ENCODE measurements at places on chromosomes 5 and 9.

DNA sequence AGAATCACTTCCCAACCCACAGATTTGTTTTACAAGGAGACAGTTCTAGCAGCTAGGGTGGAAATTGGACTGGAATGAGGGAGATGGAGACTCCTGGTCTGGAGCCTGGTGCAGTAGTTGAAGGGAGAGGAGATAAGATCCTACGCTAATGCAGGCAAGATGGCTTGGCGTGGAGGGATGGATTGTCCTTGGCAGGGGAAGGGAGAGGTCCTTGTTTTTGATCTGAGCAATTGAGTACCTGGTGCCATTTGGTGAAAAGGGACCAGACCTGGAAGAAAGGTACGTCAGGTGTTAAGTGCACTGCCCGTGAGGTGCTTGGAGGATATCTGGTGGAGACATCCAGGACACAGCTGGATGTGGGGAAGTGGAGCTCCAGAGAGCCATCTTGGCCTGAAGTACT lies 35.7 kb downstream of the ANGPTL2 start:
- DNase-seq: no peak

GRCh38 chr5:76715736-76716455 lies at the start of gene F2R:
Gene F2R, plus strand, starts transcription at chr5:76716126. Its CDS starts 182 bp downstream, at chr5:76716308.
- DNase-seq: no peak

GRCh38 chr9:108150736-108151586 lies 661.4 kb upstream of the KLF4 start:
- no peak for DNase-seq

DNA sequence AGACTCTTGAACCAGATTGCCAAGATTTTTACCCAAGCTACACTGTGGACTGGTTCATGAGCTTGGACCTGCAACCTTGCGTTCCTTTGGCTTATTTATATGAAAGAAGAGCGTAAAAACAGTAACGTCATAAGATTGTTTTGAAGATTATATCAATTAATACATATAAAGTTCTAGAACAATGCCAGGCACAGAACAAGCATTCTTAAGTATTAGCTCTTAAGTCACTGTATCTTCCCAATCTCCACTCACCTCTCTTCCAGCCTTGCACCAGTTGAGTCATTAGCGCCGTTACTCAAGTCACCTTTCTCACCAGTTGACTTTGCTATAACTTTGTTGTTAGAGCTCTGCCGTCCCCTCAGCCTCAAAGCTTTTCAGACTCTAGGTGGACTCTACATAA lies 415.7 kb downstream of the PLK2 start:
- no peak for DNase-seq

DNA sequence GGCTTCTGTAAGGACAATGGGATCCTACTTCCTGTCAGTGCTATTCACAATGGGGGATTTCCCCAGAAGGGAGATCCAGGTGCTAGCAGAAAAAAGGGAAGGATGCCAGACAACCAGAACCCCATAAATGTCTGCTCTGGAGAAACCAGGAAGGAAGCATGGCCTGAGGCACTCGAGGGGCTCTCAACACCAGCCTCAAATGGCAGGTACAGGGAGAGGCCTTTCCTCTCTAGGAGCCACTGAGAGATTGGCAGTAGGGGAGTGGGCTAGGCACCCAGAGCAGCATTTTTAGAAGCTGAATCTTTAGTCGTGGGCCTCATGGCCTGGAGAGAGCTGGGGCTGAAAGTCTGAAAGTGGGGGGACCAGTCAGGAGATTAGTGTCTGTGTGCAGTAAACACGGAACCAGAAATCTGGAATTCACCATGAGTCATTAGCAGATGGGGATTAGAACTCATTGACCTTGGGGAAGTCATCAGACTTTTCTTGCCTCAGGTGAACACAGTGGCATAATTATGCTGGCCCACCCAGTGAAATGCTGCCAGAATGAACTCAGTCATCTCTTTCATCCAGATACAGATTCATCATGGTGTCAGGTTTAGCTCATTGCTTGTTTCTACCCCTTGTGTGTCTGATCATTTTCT lies 28.3 kb downstream of the ARHGEF28 start:
- DNase-seq: no peak

GRCh38 chr9:119905724-119906123 lies 536.5 kb upstream of the BRINP1 start:
- DNase-seq: no peak

DNA sequence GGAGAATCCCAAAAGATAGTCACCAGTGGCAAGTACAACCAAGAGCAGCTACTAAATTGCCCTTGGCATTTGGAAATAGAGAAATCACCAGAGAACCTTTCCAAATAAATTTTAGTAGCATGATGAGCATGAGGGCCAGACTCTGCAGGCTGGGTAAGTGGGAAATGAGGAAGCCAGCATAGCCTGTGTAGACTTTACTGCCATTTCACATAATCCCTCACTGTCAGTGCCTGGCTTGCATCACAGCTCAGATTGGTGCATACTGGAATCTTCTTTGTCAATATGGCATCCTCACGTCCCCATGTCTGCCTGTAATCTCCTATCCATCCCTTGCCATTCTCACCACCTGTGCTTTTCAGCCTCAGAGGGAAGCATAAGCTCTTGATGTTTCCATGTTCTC lies 14.5 kb downstream of the GRAMD2B start:
- DNase-seq: no peak

DNA sequence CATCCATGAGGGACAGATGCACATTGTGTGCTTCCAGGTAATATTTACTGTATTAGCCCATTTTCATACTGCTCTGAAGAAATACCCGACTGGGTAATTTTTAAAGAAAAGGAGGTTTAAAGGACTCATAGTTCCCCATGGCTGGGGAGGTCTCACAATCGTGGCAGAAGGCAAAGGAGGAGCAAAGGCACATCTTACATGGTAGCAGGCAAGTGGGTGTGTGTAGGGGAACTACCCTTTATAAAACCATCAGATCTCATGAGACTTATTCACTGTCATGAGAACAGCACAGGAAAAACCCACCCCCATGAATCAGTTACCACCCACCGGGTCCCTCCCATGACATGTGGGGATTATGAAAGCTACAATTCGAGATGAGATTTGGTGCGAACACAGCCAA lies 148.8 kb upstream of the FBXL17 start:
- no peak for DNase-seq

GRCh38 chr5:168750926-168751325 lies 171.8 kb upstream of the PANK3 start:
- DNase-seq: no peak

DNA sequence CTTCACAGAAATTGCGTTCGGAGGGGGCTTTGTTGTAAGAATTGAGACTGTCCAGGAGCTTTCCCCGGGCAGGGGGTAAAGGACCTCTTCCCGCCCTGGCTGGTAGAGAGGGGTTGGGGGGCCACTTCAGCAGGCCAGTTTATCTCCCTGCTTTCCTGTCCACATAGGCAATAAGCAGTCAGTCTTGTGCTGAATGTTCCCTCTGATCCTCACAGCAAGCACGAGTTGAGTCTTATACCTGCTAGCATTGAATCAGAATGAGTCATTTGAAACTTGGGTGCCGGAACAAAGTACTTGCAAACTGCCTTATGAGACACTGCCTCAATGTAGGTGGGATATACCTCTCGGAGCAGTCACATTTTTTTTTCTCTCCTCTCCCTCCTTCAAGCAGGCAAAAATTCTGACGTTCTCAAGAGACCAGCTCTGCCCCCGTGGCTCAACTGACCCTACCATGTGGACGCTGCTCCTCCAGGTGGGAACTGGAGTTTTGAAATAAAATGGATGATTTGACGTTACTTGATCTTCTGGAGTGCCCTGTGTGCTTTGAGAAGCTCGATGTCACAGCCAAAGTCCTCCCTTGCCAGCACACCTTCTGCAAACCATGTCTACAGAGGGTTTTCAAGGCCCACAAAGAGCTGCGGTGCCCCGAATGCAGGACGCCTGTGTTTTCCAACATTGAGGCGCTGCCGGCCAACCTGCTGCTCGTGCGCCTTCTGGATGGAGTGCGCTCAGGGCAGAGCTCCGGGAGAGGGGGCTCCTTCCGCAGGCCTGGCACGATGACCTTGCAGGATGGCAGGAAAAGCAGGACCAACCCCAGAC lies 1.3 kb downstream of the SH3RF2 start:
- peak; percentile 20 for DNase-seq

DNA sequence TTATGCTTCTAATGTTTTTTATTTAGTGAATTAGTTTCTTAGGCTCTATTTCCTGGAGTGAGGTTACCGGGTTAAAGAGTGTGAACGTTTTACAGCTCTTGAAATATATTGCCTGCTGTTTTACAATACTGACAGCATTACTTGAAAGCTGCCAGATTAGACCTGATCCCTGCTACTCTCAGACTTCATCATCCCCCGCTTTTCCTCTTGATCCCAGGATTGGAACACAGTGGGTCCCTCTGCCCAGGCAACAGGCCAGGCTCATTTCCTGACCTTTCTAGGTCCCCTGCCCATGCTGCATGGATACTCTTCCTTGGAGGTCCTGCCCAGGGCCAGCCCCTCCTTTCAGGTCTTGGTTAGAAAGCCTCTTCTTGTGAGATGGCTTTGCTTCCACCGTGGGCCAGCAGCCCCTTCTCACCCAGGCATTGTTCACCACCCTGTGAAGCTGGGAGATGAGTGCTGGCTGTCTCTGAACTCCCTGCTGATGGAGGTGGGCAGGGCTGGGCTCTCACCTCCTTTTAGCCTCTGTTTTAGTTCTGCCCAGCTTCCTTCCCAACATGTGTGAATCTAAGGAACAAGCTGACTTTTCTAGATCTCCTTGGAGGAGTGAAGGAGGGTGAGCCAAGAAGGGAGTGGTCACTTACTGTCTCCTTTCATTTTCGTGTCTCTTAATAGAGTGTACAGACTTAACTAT lies 15.5 kb upstream of the FAM120AOS start:
- no peak for DNase-seq

- no peak for DNase-seq
Observed at GRCh38 chr5:151072630-151073025, 8.2 kb downstream of the TNIP1 start.

DNA sequence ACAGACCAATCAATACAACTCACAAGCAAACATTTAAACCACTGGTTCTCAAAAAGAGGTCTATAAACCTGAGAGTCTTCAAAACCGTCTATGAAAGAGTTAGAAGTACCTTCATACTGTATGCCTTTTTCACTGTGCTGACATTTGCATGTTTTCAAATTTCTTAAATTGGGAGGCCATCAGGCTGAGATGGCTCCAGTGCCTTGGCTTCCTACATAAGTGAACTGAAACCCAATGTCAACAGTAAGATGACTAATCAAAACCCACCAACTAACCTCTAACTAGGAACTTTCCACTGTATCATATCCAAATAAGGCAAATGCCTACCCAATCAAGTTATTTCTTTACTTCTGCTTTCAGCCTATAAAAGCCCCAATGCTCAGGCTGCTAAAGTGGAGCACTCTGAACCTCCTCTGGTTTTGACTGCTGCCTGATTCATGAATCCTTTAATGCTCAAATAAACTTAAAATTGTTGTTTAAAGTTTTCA lies 35.1 kb downstream of the FAM13B start:
- DNase-seq: no peak

DNA sequence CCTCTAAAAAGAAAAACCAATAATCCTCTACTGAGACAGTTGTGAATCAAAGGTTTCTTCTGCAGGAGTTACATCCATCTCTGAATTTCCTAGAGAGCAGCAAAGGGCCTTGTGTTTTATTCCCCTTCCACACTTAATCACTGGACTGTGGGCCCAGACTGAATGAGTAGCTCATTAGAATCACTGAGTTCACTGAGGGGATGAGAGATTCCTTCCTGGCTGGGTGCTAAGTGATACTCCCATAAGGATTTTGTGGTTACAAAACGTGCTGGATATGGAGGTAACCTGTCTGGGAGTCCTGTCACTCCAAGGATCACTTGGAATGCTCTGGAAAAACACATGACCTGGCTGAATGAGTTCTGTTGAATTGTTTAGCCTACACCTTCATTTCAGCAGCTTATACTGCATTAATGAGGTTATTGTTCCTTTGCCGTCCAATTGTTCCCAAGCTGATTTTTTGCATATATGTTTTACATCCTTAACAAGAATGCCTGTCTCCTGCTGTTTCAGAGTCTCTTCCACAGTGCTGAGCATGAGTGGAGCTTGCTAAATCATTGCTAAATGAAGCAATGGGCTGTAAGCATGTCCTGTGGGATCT lies 82.9 kb downstream of the MEF2C start:
- no peak for DNase-seq

DNA sequence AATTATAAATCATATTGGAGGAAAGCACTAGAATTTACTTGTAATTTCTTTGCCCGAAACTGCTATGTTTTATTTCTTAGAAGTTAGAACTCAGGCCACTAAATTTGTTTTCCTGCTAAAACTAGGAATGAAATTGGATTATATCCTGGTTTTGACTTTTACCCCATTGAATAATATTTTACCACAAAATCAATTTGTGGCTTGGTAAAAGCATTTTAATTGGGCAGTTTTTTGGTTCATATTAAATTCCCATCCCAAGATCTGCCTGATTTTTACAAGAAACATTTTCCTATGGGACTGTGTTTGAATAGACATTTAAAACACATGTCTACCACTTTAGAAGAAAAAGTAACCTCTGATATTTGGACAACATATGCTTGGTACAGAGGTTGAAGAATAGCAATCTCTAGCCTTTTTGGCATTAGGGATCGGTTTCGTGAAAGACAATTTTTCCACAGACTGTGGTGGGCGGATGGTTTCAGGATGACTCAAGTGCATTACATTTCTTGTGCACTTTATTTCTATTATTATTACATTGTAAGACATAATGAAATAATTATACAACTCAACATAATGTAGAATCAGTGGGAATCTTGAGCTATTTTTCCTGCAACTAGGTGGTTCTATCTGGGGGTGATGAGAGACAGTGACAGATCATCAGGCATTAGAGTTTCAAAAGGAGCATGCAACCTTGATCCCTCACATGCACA lies 565.6 kb downstream of the PRR16 start:
- no peak for DNase-seq

DNA sequence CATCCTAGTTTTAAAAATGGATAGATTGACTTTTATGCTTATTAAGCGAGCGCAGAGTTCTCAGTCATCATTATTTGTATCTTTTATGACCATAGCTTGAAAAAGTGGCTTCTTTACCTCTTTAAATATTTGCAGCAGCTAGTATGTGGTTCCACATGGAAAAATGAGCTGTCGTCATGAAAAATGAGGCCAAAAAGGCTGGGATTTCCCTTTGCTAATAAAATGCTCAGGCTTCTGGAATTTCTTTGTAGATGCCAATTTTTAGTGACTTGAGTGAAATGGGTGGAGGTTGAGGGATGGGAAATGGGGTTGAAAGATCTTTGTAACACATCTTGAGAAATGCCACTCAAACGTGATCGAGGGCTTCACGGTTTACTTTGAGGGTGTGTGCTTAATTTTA lies 35.2 kb downstream of the RAI14 start:
- DNase-seq: no peak
